Activated CD4-positive, alpha-beta T cell treated with anti-CD3 and anti-CD28 coated beads, Interleukin-2, amount 10 ng/mL, durations not matched to agents 24 days and 14 days (primary cell): ENCODE measurements at places on chromosomes 2 and 18.

DNA sequence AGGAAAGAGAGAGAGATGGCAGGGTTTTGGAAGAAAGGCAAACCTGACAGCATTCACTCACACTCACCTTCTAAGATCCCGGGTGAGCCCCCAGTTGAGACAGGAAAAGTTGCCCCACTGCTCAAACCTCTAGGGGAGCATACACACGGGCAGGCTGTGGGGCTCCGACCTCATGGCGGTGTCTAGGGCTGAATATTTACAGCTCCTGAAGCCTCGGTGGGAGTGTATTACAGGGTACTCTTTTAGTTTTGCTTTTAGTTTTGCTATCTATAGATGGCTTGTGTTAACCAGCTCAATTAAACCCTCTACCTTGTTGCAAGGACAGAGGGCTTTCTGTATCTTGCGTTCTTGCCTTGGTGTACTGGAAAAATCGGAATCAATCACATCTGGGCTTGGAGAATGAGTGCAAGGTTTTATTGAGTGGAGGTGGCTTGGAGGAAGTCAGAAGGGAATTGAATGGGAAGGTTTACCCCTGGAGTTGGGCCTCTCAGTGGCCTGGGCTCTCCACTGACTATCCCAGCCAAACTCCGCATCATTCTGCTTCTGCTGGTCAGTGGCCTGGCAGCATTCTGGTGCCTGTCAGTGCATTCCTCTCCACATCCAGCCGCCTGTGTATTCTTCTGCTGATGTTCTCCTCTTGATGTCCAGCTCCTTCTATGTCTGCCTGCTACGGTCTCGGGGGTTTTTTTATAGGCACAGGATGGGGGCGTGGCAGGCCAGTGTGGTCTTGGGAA is 10.1 kb upstream of the IFIH1 start:
- DNase-seq, result peak; percentile 68

DNA sequence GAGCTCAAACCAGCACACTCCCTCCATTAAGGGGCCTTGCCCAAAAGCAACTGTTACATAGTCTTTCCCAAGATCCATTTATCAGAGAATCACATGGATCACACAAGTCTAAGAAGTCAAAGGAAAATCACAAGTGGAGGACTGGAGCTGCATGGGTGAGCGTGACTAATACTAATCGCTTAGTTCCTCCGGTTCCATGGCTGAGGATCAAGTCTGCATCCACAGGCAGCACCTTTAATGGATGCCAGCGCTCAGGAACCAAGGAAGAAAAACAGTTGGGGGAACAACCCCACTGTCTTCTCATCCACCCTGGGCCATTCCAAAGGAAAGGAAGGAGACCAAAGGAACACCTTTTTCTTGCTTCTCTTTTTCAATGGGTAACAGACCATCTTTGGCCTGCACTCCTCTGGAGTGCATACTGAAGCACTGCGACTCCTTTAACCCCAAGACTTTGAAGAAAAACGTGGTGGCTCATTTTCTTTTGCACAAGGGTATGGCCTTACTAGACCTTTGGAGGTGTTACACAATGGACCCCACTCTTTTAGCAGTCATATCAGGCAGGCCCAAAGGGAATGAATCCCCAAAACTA is 9.2 kb upstream of the WDR33 start:
- no peak for DNase-seq

DNA sequence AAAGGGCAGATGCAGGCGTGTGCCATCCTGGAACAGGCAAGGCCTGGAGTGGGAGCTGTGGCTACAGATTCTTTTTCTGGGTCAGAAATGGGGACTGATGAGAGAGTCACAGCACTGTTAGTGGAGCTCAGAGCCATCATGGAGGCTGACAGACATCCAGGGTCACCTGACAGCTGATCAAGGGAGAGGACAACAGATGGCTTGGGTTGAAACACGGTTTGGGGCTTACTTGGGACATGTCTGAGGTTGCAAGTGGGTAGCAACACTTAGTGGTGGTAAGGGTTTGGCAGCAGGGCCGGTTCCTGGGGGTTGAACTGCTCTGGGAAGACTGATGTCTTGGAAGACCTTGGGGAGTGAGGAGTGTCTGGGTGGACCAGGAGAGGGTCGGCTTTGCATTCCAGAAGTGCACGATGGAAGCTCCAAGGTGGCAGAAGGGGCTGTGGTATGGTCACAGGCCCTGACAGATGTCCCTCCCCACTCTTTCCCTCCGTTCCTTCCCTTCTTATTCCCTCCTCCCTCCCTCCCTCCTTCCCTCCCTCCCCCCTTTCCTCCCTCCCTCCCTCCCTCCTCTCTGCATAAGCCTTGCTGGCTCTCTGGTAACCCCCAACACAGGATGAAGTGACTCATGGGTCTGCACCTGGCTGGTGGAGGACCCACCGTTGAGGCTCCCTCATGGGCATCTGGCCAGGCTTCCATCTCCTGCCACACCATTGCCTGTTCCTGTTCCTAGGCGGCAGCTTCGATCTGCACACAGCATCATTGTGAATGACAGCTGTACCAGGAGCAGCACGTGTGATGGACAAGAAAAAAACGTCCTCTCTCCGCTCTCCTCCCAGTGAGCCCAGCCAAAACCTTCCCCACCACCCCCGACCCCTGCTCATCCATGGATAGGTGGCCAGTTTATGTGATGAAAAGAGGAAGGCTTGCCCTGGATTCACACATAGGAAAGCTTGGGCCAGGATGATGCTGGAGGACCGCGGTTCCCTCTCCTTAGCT is 63.8 kb upstream of the RPL31 start:
- no peak for DNase-seq

- DNase-seq, result no peak
Observed at GRCh38 chr2:68237404-68237803, 14.9 kb downstream of the PPP3R1 start.

GRCh38 chr2:222594679-222595078 is 61.2 kb downstream of the FARSB start:
- DNase-seq, result no peak

DNA sequence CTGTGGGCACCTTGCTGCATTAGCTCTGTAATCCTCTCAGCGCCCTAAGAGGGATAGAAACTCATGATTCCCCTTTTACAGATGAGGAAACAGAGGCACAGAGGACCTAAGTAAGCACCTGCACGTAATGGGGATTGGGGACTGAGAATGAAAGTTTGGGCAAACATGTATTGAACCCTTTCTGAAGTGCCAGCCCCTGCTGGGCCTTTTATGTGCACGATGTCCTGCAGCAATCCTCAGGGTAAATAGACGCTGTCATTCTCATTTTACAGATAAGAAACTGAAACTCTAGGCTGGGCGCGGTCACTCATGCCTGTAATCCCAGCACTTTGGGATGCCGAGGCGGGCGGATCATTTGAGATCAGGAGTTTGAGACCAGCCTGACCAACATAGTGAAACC is 117.4 kb downstream of the STPG4 start:
- no peak for DNase-seq

GRCh38 chr2:241857041-241857541 is 1.6 kb downstream of the PDCD1 start:
- DNase-seq, result no peak

DNA sequence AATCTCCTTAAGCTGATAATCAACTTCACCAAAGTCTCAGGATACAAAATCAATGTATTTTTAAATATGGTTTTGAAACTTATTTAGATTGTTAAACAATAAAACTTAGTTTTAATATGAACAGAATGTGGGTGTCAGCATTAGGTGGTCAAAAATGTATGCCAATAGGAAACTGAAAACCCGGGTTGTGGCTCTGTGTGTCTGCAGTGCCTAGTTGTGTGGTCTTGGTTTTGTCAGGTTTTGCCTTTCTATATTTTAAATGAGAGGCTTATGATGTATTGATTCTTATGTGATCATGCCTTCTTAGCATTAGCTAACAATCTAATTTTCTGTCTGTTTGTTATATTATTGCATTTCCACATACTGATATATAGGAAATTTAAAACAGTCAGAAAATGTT is 227.8 kb downstream of the ZNF407 start:
- no peak for DNase-seq

- peak; percentile 75 for DNase-seq
Observed at GRCh38 chr18:57434536-57435494, at the start of gene ONECUT2. Gene ONECUT2, plus strand, starts transcription at chr18:57435374. Its CDS starts 343 bp downstream, at chr18:57435717.

- DNase-seq, result no peak
Observed at GRCh38 chr2:88239781-88240180, 69.6 kb downstream of the THNSL2 start.

DNA sequence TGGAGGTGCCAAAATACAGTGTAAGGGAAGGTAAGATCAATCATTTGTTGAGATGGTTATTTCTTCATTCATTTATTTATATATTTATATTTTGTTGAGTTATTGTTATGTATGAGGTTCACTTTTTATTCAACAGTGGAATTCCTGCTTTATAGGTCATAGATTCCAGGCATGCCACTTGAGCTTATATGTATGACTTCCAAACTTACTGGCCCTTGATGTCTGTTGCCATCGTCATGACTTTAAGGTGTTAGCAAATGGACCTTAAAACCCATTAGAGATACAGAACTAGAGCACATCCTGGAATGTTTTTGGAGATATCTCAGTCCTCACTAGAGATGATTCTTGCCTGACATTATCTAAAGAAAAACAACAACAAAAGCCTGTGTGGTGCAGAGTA is 25.9 kb downstream of the CCDC85A start:
- DNase-seq, result no peak

DNA sequence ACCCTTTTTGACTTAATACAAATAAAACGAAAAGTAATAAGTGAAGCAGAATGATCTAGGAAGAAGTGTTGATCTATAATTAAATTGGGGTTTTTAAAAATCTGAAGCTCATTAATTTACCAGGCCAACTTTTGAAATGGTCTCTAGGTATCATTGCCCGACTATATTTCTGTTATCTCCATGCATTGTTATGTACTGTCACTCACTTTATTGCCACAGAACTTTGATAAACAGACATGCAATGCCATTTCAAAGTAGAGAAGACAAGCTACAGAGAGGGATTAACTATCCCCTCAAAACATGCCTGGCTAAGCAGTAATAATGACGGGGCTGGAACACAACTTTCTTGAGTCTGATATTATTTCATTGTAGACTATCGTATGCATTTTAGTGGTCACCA is 147.6 kb upstream of the ITGA4 start:
- DNase-seq, result no peak

DNA sequence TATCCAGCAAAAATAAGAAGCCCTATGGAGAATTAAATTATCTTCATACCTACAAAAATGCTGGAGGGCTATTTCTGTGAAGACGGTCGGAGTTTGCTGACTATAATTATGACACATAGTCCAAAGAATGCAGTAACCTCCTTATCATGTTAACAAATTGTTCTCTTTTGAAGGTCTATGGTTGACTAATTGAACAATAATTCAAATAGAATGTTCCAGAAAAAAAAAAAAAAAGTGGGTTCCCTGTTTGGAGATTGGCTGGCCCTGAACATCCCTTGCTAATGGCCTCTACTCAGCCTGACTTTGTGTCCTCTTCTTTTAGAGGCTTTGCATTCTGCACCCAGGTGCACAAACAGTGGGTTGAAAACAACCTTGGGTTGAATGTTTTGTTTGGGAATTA is 82.8 kb upstream of the CCBE1 start:
- no peak for DNase-seq

DNA sequence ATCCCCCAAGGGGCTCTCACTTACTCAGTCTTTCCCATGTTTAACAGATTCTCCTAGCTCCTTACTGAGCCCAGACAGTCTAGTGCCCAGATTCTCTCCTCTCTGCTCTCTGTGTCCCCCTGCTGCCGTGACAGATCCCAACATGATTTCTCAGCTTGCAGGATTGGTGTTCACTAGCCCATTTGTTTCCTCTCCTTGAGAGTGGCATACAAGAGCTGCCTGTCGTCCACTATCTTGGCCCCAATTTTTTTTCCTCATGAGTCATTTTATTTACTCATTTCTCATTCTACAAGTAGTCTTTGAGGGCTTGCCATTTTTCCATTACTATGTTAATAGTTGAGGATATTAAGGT is 199.9 kb upstream of the FN1 start:
- no peak for DNase-seq

GRCh38 chr2:44443517-44443916 is 81.8 kb downstream of the CAMKMT start:
- no peak for DNase-seq

GRCh38 chr2:71546275-71546638 is 92.9 kb downstream of the DYSF start:
- DNase-seq, result no peak

- peak; percentile 65 for DNase-seq
Observed at GRCh38 chr18:54671291-54671881, 80.3 kb downstream of the DYNAP start.
